Upper lobe of right lung (tissue), 1 donor: ENCODE measurements at places on chromosomes 3 and 15.
A peak's percentile ranks its signal among the peaks of the same experiment; 100 is the strongest.

- DNase-seq = no peak
These were observed 401.2 kb upstream of the C2CD4B start for GRCh38 chr15:62566248-62566647.

- DNase-seq = no peak
These were observed 171.4 kb downstream of the STT3B start for GRCh38 chr3:31704156-31704555.

GRCh38 chr3:110479731-110480130 lies 591.9 kb upstream of the NECTIN3 start:
- no peak for DNase-seq

GRCh38 chr15:88399021-88399685 lies 68.0 kb downstream of the MRPL46 start:
- no peak for DNase-seq

GRCh38 chr3:63343674-63344073 lies 65.6 kb downstream of the SYNPR start:
- no peak for DNase-seq

DNA sequence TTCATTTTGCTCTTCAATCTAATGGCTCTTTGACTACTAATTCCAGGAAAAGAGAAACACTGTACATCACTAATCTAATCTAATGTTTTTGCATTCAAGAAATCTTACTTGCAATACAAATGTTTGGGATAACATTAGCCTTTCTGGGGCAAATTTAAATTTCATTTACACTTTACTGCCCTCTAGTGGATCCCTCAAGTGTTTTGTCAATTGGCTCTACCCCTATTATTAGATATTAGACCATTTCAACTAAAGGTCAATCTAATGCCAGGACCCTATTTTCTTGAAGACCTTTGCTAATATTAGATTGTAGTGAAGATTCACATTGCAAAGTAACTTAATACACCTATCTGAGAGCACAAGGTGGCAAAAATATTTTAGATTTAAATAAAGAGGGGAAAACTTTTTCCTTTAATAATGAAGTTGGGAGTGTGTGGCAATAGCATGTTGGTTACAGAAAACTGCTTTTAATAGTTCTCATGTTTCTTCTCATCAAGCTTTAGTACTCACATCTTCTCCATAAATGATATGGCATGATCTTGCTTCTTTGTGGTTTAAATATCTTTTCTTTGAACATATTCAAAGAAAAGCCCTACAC lies 5.0 kb downstream of the C2CD4A start:
- no peak for DNase-seq

- DNase-seq = peak; percentile 63
These were observed 593.4 kb upstream of the TGFBR2 start for GRCh38 chr3:30012941-30013543.

- DNase-seq = peak; percentile 83
These were observed 37.1 kb downstream of the SEC22C start for GRCh38 chr3:42544492-42545283.

DNA sequence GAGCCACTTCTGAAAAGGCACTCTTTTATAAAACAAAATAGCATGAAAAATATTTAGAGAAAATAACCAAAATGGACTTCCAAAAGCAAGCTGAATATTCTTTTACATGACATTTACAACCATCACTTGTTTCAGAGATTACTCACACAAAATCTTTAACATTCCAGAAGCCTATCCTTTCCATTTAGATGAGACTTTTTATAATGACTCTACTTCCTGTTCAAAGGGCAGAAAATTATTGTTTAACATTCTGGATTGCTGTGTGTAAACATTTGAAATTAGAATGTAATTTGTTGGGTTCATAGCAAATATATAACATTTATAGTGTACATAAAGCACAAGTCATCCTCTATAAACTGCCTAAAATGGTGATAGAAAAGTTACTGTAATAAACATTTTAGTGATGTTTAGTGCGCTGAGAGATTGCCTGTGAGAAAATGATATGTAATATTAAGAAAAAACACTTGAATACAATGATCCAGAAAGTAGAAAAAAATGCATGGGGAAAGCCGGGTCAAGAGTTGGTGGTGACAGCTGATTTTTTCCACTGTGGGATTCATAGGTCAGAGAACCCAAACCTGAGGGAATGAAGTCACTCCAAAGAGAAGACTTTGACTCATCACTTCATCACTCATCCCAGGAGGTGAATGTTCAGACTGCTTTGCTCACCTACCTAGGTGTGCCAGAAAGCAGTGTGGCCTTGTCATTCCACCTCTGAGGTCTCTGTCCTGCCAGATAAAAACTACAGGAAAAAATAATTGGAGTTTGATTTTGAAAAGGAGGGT lies 305.8 kb downstream of the ARPP21 start:
- no peak for DNase-seq

GRCh38 chr3:190436331-190436730 lies 13.4 kb downstream of the TMEM207 start:
- no peak for DNase-seq

GRCh38 chr15:63107895-63108546 lies 13.6 kb upstream of the LACTB start:
- no peak for DNase-seq

GRCh38 chr3:126365351-126366277 lies 8.4 kb upstream of the KLF15 start:
- DNase-seq = peak; percentile 52

- DNase-seq = no peak
These were observed 289.8 kb upstream of the ROPN1 start for GRCh38 chr3:124281453-124282316.

GRCh38 chr15:78448441-78449219 lies 10.6 kb downstream of the IREB2 start:
- no peak for DNase-seq

- no peak for DNase-seq
These were observed 36.0 kb downstream of the PHLDB2 start for GRCh38 chr3:111895071-111895470.

- no peak for DNase-seq
These were observed 32.9 kb upstream of the PRSS50 start for GRCh38 chr3:46750555-46751038.

DNA sequence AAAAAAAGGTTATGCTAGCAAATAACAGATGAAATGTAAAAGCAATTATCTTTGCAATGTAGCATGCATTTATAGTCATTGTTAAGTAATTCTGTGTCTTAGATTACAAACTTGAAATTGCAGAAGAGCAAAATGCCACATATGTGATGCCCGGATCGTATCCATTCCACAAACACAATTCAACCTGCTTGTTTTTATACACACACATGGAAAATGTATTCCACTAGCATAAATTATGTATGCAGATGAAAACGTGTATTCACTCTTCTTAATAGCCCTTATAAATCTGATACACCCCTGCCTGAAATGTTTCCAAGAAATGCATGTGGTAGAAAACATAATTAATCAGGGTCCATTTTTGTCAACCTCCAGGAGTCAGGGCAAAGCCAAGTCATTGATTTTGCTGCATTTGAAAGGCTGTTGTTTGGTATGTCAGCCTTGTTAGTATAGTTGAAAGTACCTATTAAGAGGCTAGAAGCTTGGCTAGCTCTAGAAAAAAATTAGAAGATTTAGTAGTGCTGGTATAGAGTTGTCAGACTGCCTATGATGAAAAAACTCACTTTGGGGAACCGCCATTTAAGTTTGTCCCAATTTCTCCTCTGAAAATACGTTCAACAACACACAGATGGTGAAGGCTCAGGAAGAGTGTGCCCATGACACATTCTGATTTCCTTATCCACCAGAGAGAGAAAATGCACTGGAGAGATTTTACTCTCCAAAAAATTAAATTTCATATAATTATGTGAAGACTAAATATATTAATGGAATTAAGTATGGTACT lies 69.2 kb upstream of the TMC3 start:
- DNase-seq = no peak

GRCh38 chr3:149585401-149585726 lies 72.5 kb downstream of the WWTR1 start:
- no peak for DNase-seq

GRCh38 chr3:39445927-39446326 lies 21.6 kb upstream of the MOBP start:
- no peak for DNase-seq

GRCh38 chr3:173371848-173372487 lies 25.6 kb upstream of the NLGN1 start:
- DNase-seq = no peak

DNA sequence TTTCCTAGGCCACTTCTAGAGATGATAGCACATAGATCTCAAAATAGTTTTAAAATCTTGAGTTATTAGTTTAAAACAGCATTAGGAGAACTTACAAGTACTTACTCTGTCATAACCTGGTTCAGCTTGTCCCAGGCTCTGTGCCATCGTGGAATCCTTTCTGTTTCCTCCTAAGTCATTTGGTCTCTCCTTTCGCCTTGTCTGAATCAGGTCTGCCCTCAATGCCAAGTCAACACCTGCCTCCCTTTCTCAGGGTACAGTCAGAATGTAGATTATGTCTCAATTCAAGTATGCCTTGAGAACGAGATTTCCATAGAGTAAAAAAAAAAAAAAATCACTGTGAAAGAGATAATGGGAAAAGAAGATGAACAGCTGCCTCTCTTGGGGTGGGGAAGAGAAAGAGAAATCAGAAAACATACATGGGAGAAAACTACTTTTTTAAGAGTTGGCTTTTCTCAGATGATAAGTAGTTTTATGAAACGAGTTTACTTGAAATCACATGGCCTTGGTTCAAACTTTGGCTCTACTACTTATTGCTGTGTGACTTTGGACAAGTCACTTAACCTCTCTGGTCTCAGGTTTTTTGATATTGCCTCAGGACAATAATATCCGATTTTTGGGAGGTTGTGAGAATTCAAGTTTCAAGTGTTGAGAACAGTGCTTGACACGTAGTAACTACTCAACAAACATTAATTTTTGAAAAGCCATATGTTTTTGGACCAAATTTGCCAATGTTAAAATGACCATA lies 219.8 kb downstream of the SQOR start:
- DNase-seq = no peak

DNA sequence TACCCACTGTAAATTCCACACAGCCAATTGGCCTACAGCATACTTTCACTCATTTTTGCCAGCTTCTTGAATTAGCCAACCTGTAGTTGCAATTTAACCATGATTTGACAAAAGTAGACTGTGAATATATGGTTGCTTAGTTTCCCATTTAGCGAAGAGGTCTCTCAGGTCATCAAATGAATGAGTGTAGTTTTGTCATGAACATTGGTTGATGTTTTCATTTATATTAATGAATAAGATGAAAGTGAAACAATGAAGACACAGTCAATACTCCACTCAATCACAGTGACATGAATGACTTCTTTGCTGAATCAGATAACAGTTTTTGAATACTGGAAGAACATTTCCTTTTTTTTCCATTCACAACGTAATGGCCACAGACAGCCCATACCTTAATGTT lies 15.3 kb upstream of the FAM3D start:
- no peak for DNase-seq

- DNase-seq = no peak
These were observed 917 bp downstream of the LNP1 start for GRCh38 chr3:100402256-100402655.

GRCh38 chr3:192564611-192565010 lies 162.7 kb downstream of the FGF12 start:
- no peak for DNase-seq

DNA sequence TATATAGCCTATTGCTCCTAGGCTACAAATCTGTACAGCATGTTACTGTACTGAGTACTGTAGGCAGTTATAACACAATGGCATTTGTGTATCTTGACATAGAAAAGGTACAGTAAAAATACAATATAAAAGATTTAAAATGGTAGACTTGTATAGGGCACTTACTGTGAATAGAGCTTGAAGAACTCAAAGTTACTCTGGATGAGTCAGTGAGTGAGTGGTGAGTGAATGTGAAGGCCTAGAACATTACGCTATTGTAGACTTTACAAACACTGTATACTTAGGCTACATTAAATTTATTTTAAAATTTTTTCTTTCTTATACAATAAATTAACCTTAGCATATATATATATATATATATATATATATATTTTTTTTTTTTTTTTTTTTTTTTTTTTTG lies 140.0 kb upstream of the UBE2E1 start:
- no peak for DNase-seq

DNA sequence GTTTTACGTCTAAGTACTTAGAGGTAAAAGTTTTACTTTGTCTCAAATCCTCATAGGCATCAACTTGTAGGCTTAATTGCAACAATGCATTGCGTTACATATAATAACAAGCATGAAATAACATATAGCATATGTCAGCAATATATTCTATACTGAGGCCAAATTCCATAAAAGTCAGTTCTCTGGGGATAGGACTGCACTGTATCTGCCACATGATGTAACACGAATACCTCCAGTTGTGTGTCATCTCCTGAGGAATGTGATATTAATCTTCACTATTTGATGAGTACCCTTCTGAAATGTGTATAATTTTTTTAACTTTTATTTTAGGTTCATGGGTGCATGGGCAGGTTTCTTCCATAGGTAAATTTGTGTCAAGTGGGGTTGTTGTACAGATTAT lies 126.4 kb downstream of the IMPG2 start:
- DNase-seq = no peak

GRCh38 chr3:126267169-126267975 lies 87.0 kb upstream of the ALDH1L1 start:
- peak; percentile 93 for DNase-seq

DNA sequence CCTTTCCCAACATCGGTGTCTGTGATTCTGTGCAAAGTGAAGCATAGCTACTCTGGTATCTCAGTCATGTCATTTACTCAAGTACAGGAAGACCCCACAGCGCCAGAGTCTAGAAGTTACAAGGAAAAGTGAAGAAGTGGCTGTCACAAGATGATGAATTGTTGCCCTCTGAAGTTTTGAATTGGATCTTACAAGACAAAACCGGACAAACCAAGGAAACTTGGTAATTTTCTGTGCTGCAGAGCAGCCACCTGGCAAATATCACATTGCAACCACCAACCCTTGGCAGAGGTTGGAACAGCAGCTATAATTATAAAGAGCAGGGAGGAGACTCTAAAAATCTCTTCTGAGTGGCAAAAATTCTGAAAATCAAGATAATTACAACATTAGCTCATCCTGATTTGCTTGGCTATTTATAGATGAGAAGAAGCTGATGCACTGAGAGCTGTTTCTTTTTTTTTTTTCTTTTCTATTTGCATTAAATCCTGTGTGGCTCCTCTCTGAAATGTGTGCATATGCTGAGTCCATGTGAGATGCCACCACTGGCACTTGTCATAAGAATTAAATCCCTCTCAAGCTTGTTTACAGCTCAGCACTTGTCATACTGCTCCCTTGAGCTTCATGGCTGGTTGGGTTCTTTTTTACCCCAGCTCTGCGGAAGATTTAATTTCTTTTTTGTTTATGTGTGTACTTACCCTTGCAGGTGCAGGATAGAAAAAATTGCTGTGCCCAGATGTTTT lies 68.0 kb upstream of the MNS1 start:
- no peak for DNase-seq

DNA sequence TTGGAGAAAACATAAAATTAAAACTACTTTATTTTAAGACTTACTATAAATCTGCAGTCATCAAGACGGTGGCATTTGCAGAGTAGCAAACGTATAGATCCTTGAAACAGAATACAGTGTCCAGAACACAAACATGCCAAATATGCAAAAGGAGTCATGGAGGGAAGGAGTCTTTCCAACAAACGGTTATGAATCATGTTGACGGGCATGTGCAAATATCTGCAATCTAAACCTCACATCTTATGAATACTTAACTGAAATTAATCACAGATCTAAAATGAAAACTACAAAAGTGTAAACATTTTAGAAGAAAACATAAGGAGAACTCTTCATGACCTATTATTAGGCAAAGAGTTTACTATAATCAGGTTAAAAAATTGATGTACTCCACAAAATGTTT lies 69.4 kb downstream of the TFRC start:
- DNase-seq = no peak
